Stimulated activated naive CD4-positive, alpha-beta T cell (primary cell): ENCODE measurements at places on chromosomes 13 and 19.
A peak's percentile ranks its signal among the peaks of the same experiment; 100 is the strongest.

GRCh38 chr13:36998624-36999041, 507 bp downstream of the ALG5 start:
- no peak for DNase-seq

DNA sequence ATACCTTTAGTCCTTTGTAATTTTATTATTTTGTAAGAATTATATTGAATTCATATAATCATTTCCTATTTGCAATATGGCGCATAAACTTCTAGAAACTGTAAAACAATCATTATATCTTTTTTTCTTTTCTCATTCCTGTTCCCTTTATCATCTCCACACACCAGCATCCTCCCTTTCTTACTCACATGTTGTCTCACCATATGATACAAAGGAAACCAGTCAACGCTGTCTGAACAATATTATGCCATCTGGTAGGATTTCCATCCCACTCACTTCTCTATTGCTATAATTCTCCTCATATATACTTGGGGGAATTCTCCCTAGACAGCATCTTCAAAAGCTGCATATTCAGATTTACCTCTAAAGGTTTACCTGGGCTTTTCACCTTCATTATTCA, 389.8 kb downstream of the NDFIP2 start:
- DNase-seq: no peak

DNA sequence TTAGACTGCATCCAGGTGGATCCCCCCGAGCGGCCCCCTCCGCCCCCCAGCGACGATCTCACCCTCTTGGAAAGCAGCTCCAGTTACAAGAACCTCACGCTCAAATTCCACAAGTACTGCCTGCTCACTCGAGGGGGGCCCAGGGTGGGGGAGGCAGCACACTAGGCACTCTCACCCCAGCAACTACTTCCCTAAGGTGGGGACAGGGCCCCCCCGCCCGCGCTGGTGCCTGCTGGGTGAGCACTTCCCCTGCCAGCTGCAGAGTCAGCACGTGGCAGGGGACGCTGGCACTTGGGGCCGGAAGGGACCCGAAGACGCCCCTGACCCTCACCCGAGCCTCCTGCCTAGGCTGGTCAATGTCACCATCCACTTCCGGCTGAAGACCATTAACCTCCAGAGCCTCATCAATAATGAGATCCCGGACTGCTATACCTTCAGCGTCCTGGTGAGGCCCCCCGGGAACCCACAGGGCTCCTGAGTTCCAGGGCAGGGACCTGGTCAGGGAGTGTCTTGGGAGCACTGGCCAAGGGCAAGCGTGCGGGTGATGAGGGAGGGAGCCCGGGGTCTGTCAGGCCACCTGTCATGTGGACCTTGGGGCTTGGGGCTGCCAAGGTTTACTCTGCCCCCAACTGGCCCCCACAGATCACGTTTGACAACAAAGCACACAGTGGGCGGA, 5.2 kb downstream of the MCOLN1 start:
- no peak for DNase-seq

- DNase-seq: no peak
These were observed 13.6 kb downstream of the ZNF490 start for GRCh38 chr19:12596927-12597548.

DNA sequence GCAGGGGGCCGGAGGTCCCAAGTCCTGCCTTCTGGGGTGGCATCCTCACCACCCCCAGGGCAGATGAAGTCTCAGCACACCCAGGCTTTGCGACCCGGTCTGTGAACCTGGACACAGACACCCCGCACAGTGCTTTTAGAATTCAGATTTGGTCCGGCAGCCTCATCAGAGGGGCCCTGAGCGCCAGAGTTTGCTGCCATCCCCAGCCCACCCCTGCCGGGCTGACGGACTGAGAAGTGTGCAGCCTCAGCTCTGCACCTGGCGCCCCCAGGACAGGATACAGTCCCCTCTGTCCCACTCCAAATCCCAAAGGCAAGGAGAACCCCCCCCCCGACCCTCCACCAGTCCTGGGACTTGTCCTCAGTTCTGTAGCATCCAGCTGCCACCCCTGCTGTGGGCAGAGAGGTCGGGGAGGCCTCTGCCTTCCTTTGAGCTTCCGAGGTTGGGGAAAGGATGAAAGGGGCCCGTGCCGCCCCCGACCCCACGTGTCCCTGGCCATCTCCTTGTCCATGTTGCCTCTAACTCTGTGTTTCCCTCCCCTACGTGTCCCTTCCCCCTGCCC, 16.9 kb downstream of the CAPN12 start:
- DNase-seq: no peak

GRCh38 chr19:56084835-56085536, 36.1 kb downstream of the ZNF787 start:
- DNase-seq: no peak

GRCh38 chr19:43372462-43372861, 19.0 kb downstream of the CD177 start:
- no peak for DNase-seq

DNA sequence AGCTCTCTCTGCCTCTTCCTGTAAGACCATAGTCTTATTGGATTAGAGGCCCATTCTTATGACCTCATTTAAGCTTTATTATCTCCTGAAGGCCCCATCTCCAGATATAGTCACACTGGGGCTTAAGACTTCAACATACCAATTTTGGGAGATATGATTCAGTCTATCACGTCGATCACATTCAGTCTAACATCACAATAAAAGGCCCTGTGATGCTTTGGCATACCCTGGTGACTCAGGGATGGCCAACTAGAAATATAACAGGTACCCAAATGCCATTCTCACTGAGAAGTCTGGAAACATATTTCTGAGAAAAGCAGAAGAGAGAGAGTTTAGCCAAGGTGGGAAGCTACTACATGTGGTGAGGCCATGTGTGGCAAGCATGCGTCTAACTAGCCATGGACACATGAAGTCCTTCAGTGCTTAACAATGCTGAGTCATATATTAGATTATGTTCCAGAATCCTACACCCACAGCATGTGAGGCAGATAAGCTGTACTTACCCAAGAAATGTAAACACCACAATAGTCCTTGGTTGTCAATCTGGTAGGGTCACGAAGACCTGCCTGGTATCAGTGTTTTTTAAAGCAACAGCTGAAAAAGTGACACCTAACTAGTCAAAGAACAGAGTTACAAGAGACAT, 485.1 kb downstream of the FOXO1 start:
- no peak for DNase-seq

DNA sequence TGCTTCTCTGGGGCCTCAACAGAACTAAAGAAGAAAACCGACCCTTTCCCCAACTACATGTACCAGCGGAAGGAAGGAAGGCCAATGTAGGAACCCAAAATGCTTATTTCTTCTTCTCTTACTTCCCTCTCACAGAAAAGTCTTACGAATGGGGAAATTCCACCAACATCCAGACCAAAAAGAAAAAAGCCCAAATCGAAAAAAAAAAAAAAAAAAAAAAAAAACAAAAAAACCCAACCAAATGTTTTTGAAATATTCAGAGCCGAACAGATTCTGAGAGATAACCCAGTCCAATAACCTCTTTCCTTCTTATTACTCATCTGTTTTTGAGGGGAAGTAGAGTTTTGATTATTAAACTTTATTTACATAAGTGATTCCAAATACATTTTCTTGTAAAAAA, 3.9 kb downstream of the PPM1N start:
- no peak for DNase-seq

DNA sequence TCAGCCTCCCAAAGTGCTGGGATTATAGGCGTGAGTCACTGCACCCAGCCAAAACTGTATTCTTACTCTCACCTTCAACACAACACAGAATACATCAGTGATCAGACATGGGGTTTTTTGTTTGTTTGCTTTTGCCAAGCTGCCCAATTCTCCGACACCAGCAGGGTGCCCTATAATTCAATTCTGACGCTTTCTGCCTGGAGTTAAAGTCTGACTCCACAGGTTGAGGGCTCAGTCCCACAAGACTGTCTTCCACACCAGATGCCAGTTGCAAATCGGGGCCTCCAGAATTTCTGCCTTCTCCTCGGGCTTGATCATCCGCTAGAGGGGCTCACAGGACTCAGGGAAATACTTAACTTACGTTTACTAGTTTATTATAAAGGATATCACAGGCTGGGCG, 22.1 kb downstream of the FBN3 start:
- no peak for DNase-seq

DNA sequence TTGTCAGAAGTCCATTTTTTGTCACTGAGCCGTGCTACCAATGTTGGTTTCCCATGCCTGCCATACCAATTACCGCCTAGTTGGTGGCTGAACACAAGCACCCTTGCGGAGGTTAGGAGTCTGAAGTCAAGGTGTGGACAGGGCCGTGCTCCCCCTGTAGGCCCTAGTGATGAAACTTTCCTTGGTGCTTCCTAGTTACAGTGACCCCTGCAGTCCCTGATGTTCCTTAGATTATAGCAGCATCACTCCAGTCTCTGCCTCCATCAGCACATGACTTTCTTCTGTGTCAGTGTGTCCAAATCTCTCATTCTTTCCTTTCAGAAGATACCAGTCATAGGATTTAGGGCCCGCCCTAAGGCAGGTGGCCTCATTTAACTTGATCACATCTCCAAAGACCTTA, 99.0 kb downstream of the MYO16 start:
- no peak for DNase-seq

DNA sequence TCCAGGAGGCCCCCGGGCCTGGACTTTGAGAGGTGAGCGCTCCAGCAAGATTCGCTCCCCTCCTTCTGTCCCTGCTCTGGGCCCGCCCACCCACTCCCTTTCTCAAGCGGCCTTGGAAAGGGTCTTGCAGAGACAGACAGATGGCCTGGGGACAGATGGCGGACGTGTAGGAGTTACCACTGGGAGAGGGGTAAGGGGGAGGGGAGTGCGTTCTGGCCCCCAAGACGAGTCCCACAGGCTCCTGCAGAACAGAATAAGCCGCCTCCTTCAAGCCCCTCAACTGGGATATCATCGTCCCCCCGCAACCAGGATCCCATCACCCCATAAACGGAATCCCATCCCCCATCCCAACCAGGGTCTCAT, 3.6 kb upstream of the TNFAIP8L1 start:
- DNase-seq: no peak

GRCh38 chr13:114146173-114146572, 13.8 kb upstream of the RASA3 start:
- no peak for DNase-seq

DNA sequence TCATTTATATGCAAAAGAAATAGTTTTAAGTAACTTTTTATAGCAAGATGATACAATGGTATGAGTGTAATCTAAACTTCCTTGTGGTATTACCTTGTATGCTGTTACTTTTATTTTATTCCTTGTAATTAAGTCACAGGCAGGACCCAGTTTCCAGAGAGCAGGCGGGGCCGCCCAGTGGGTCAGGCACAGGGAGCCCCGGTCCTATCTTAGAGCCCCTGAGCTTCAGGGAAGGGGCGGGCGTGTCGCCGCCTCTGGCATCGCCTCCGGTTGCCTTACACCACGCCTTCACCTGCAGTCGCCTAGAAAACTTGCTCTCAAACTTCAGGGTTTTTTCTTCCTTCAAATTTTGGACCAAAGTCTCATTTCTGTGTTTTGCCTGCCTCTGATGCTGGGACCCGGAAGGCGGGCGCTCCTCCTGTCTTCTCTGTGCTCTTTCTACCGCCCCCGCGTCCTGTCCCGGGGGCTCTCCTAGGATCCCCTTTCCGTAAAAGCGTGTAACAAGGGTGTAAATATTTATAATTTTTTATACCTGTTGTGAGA, 10.2 kb downstream of the PLPPR3 start:
- no peak for DNase-seq

DNA sequence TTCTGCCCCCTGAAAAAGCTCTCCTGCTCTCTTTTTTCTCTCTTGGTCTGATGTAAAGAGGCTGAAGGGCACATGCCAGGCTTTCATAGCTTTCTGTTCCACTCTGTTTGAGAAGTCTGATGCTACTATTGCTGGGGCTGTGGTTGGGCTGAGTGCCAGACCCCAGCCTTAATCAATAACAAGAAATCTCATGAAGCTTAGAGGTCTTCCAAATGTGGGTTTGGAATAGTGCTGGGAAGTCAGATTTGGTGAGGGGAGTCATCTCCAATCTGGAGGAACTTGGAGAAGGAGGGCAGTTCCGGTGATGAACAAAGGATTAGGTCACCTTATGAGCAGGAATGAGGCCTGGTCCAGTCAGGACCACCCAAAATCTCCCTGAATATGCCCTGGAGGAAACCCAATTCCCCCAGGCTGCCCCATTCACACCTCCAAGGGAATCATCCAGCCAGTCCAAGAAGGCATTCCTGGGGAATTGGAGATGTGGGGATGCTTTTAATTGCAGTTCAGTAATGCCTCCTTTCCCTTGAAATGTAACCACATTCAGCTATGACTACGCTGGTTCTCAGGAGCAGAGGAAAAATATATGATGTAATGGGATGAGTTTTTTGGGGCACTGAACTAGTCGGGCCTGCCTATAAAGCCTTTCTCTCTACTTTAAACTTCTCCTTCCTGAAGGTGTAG, 102.0 kb downstream of the STARD13 start:
- DNase-seq: no peak

DNA sequence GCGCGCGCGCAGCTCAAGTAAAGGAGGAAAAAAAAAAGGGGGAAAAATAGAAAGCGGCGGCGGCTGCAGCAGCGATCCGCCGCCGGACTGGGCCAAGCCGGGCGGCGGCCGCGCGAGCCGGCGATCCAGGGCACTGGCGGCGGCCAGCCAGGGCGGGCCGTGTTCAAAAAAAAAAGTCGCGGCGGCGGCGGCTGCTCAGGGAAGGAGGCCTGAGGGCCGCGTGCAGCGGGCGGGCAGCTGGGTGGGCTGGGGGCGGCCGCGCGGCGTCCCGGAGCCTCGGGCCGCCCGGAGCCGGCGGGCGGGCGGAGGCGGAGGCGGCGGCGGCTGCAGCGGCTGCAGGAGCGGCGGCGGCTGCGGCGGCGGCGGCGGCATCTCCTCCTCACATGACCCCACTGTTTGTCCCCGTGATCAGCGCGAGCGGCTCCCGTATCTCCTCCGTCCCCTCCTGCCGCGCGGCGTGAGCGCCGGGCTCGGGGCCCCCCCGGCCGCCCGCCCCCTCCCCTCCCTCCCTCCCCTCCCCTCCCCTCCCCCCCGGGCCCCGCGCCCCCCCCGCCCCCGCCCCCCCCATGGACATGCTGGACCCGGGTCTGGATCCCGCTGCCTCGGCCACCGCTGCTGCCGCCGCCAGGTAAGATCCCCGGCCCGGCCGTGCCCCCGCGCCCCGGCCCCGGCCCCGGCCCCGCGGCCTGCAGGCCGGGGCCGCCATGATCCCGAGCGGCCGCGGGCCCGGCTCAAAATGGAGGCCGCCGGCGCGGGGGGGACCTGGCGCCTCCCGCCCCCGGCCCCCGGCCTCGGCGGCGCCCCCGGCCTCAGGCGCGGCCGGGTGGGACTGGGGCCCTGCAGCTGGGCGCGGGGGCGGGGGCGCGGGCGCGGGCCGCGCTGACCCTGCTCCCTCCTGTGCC, at the start of gene USF2:
TSS of gene USF2 (plus strand) at position 427 of the 902 bp plus-strand sequence. CDS start at position 567, 140 bp downstream.
- peak; percentile 51 for DNase-seq

GRCh38 chr13:63163903-63164302, 1748.3 kb upstream of the PCDH20 start:
- no peak for DNase-seq
